ENCODE measurements at places on chromosomes 16 and 17. TPM values are rescaled to one million over a fixed set of nuclear protein-coding genes. Genes with fewer than 3 reads are reported as not detected.

The MPV17L gene
- 0.20 TPM for total RNA-seq

The CES5A gene
- not detected for total RNA-seq

GRCh38 chr17:55664287-55664686 lies 58.4 kb downstream of the TMEM100 start:
- no peak for DNase-seq

DNA sequence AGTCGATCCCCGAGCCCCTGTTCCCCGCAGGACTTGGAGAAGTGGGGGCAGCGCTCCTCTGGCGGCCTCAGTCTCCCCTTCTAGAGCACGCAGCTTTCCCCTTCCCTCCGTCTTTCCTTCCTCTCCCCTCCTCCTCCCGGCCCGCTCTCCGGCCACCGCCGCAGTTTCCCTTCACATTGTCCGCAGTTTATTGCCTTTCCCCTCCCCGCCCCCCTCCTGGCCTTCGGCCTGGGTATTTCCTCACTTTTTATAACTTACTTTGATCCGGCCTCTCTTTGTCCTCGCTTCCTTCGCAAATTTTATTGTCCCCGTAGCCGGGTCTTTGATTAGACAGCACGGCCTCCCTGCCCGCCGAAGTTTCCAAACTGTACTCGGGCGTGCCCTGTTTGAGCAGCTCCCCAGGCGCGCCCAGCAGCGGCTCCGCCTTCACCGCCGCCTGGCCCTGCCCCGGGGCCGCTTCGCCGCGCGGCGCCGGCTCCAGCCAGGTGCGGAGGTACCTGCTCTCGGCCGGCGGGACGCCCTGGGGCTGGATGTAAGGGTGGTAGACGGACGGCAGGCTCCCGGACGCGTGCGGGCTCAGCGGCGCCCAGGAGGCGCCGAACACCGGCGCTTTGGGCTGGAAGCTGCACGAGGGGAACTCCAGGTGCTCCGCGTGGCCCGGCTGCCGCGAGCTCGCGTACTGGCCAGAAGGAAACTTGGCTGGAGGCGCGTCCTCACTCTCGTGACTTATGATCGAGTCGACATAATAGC lies 488 bp downstream of the HOXB9 start:
- DNase-seq: peak; percentile 55

DNA sequence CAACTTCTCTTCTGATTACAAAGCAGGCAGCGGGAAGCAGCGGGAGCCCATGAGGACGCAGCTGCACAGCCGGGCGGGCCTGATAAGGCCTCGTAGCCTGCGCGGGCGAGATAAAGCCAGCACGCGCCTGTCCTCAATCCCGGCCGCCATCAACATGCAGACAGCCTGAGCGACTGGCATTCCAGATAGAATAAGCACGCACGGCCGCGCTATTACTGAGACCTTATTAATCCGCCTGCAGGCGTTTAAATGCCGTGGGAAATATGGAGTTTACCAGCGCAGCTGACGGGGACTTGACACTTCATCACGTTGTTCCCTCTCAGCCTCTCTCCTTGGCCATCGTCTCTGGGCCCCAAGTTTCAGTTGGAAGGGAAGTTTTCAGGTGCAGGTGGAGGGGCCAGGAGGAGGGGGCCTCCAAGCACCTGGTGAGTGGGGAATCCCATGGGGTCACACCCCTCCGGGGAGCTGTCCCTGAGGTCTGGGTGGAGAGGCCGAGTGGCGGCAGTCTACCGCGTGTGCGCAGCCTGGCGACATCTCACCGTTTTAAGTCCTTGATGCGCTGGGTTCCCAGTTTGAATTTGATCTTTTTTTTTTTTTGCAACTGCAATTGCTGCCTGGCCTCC lies 27.3 kb upstream of the CBFA2T3 start:
- no peak for DNase-seq

GRCh38 chr17:77756028-77756427 lies 202.5 kb upstream of the TNRC6C start:
- DNase-seq: no peak

- DNase-seq: peak; percentile 49
These were observed 449 bp downstream of the SMCR8 start for GRCh38 chr17:18315562-18315922.

DNA sequence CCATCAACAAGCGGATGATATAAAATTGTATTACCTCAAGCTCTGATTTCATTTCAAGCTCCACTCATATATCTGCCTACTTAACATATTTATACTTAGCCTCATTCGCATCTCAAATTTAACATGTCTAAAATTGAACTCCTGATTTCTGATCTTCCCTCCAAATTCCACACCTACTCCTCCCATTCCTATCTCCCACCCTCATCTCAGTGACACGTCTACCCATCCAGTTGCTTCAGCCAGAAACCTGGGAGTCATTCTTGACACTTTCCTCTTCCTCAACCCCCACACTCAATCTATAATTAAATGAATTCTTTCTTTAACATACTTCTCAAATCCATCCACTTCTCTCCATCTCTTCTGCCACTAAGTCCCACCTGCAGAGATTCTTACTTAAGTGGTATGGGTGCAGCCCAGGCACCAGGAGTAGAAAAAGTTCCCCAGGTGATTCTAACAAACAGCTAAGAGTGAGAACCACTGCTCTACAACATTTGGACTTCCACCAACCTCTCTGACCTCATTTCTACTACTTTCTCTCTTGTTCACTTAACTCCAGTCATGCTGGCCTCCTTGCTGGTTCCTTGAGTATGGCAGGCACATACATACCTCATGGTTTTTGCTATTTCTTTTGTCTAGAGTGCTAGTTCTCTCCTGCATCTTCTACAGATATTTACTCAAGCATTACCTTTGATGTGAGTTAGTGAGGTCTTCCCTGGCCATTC lies 18.1 kb downstream of the SPOP start:
- no peak for DNase-seq

DNA sequence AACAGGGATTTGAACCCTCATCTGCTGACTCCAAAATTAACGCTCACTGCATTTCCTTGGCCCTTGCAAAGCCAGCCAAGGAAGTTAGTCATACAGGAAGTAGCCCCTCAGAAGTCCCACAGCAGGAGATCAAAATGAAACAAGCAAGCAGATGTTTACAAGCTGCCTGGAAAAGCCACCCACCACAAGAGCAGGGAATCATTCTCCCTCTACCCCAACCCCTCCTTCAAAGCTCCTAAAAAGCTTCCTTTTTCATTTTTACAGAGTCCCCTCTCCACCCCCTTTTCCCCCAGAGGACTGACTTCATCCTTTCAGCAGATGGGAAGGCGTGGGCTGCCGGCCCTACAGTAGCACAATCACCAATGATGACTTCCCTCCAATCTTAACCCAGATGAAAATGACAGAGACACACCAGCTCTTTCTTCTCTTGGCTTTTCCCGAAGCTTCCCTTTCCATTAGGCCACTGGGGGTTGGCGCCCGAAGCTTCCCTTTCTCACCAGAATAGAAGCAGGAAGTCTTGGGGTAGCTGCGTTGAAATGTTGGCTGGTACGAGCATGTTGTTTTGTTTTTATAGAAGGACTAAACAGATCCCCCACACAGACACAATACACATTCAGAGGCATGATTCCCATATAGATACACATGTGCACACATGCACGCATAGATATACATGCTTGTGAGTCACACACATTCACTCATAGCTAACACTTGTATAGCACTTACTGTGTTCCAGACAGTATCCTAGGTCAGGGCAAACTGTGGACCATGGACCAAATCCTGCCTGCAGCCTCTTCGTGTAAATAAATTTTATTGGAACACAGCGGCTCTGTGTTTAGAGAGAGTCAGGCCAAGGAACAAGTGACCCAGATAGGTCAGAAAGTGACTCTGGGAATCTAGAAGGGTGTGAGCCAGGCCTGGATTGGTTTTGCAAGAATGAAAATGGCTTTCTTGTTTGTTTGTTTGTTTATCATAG lies 17.4 kb downstream of the ITPRIPL2 start:
- DNase-seq: no peak

GRCh38 chr17:58436805-58437239 lies 19.5 kb upstream of the RNF43 start:
- DNase-seq: no peak

GRCh38 chr17:1076982-1077302 lies 80.0 kb downstream of the TIMM22 start:
- DNase-seq: no peak

GRCh38 chr16:55062442-55062841 lies 131.8 kb downstream of the IRX5 start:
- DNase-seq: no peak

GRCh38 chr16:59688006-59688405 lies 953.9 kb upstream of the GOT2 start:
- DNase-seq: no peak

DNA sequence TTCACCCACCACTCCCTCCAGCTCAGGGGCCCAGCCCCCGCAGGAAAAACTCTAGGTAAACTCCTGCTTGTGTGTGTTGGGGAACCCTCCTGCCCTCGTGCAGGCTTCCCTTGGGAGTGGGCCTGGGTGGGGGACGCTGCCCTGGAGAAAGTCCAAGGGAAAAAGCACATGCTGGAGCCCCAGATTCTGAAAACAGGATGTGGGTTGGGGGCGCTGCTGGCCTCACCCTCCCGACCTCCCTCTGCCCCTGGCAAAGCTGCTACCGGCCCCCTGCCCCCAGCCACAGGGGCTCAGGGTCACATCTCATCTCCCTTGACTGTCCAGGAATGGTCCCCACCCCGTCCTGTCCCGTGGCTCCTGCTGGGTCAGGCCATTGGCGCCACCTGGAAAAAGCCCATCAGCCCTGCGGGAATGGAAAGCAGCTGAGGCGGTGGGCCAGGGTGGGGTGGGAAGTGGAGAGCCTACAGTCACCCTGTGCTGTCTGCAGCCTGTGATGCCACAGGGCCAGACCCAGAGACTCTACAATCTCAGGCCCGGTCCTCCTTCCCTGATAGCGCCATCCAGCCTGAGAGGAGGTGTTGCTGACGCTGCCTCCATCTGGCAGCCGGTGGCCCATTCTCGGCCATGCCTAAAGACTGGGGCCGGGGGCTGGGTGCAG lies 2.5 kb upstream of the GJD3 start:
- peak; percentile 1 for DNase-seq
